ENCODE measurements at places on chromosomes 2 and 18.

GRCh38 chr2:37324536-37324785, 172 bp downstream of the PRKD3 start:
- DNase-seq = no peak

DNA sequence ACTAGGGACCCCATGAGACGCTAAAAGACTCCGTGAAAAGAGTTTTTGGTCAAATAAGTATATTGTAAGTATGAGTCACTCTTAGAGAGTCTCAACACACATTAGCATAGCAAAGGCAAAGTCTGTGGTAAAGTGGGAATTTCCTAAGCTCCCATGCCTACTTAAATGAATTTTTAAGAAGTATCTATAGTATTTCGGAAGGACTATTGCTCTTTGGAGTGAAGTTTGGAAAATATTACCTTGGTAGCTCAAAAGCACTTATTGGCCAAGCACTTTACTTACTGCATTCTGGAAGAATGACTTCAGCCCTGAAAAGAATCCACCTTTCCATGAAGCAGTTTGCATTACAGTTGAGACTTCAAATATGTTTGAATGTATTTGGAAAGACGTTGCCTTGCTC, 57.1 kb downstream of the CAVIN2 start:
- DNase-seq = no peak

DNA sequence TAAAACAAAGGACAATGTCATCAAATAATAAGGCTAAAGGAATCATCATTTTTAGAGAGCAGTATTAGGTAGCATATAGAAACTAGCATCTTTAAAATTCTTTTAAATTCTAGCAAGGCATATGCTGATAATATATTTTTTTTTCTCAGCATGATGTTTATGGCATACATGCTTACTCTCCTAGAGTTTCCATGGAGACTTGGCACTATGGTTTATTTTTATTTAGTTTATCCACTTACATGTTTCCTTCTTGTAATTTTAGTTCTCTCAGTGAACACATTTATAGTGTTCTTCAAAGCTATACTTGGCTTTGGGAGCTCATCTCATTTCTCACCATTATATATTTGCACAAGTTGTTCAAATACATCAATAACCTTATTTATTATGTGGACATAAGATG, 413.8 kb upstream of the LINC00305 start:
- DNase-seq = no peak

DNA sequence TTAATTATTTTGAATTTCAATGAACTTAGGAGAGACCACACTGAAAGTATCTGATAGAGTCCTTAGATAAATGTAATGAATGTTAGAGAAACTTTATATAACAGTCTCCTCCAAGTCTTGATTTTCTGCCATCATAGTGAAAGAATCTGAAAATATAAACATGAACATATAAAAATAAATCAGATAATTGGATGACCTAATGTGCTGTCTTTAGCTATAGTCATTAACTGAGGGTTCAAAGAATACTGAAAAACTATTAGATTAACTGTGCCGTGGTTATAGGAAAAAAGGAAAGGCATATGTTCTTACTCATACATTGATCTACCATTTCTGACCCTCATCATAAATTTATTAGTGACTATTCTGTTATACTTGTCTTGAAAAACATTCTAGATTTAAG, 47.0 kb upstream of the SPAG16 start:
- DNase-seq = no peak

DNA sequence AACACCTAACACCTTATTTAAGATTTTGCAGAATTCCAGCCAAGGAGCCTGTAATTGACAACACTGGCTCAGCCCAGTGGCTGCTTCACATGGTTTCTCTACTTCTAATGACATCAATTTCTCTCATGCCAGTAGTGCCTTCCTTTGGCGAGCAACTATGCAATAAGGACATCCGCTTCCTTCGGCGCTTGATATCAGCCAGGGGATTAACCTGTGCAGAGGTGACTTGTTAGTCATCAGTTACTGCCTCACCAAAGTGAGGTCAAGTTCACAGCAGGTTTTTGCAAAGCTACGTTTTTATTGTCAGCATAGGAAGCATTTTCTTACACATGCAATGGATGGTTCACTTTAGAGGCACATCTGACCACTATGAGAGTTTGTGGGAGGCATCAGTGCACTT, 24.0 kb upstream of the EDAR start:
- DNase-seq = no peak

DNA sequence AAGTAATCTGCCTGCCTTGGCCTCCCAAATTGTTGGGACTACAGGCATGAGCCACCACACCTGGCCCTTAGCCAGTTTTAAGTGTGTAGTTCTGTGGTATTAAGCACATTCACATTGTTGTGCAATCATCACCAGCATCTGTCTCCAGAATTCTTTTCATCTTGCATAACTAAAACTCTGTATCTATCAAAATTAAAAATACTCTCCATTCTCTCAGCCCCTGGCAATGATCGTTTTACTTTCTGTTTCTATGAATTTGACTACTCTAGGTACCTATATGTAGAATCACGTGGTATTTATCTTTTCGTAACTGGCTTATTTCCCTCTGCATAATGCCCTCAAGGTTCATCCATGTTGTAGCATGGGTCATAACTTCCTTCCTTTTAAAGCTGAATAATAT, 45.5 kb upstream of the CAVIN2 start:
- no peak for DNase-seq

DNA sequence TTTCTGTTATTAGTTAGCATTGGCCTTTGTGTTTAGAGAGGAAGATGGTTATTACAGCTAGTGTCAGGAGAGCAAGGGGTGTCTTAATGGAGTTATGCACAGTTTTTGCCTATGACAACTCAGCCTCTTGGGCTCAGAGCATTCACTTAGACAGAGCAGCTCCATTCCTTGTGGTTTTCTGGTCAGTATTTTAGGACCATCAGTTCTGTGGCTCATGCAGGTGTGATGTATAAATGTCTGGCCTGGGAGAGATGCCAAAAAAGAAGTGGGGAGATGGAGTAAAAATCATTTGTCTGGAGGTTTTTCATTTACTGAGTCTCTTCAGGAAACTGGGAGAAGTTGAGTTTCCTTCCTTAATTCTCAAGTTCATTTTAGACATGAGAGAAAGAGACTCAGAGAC, 79.7 kb downstream of the PRKCE start:
- DNase-seq = no peak

GRCh38 chr2:47528874-47529273, 125.9 kb downstream of the MSH2 start:
- DNase-seq = no peak

DNA sequence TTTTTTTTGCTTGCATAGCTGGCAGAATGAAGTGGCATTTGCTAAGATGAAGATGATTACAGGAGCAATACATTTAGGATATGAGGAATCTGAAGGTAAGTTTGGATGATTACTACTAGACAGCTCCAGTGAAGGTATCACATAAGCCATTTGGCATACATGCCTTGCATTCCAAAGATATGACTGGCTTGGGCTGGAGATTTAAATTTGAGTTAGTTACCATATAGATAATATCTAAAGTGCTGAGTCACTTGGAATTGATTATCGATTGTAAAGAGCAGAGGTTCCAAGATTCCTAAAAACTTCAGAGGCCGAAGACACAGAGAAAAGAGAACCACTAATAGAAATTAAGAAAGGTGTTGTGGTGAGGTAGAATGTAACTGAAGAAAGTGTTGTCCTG, 1026.4 kb downstream of the DSC3 start:
- no peak for DNase-seq

DNA sequence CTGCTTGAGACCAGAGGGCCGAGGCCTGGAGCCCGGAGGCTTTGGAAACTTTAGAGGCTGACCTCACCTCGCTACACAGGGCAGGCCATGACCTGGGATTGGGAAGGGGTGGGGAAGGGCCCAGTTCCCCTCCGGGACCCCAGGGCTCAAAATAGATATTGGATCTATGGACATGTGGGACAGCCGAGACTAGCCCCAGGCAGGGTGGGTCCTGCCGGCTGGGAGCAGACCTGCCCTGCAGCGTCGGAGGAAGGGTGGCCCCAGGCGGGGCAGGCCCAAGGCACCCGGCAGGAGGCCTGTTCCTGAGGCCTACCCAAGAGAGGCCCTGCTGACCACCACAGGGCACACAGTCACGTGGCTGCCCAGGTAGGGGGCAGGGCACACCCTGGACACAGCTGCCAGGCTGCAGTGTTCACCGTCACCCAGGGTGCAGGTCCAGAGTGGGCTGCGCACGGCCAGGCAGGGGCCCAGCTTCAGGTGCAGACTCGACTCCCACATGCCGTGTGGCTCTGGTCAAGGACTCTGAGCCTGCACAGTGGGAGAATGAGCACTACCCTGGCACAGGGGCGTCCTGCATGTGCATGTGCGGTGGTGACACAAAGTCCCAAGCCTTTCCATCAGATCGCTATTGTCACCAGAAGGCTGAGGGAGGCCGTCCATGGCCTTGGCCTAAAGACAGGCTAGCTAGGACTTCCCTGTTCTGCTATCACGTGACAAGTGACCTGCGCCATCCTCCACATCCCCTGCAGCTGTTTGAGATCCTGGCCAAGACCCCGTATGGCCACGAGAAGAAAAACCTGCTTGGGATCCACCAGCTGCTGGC, 13.2 kb downstream of the ANO7 start:
- DNase-seq = no peak

DNA sequence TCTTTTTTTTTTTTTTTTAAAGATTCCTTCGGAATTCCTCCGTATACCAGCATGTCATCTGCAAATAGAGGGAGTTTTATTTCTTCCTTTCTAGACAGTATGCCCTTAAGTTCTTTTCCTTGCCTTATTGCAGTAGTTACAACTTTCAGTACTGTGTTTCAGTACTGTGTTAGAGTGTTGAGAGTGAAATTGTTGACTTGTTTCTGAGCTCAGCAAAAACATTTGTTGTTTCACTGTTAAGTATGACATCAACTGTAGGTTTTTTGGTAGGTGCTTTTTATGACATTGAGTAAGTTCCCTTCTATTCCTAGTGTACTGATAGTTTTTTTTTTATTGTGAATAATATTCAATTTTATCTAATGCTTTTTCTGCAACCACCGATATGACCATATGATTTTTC, 43.9 kb downstream of the ACVR2A start:
- no peak for DNase-seq

DNA sequence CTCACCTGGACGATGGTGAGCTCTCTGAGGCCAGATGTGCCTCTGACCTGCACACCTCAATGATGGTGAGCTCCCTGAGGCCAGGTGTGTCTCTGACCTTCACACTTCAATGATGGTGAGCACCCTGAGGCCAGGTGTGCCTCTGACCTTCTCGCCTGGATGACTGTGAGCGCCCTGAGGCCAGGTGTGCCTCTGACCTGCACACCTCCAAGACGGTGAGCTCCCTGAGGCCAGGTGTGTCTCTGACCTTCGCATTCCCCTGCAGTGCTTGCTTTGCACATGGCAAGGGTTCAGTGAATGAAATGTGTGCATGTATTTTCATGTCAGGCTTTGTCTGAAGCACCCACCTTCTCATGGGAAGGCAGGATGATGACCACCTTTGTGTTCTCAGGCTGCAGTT, 95.5 kb downstream of the PTGR3 start:
- no peak for DNase-seq
